ENCODE measurements at places on chromosomes 6 and 20. TPM values are rescaled to one million over a fixed set of nuclear protein-coding genes. Genes with fewer than 3 reads are reported as not detected.

DNA sequence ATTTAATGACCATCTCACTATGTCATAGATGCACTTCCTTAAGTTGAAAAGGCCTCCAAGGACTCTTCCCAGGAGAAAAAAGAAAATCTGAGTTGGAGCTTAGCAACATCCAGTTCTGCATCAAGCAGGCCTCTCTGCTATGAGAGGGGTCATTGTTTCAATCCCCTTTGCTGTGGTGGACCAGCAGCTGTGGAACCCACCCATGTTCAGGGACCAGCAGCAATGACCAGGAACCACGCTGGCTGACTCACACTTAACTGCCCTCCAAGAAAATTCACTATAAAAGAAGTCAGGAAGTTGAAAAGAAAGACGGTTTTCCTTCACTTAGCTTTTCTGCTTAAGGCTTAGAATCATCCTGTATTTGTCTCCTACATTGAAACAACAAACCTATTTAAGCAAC lies 1062.4 kb upstream of the FLRT3 start:
- DNase-seq: no peak

DNA sequence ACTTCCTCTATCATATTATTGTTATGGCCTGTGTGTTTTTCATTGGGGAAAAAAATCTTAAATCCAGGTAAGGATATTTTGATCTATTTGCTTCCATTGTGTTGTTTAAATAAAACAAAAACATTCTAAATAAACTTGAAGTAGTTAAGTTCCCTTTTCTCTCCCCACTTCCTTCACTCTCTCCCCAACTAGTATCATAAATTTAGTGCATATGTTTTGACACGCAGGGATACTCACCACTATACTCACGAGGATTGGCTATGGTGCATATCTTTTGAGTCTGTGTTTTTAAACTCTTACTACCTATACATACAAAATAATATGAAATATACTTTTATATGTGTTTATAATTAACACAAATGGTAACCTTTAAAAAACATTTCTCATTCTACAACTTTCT lies 5.2 kb downstream of the TTLL9 start:
- no peak for DNase-seq

PDYN gene
- polyA plus RNA-seq: not detected

DNA sequence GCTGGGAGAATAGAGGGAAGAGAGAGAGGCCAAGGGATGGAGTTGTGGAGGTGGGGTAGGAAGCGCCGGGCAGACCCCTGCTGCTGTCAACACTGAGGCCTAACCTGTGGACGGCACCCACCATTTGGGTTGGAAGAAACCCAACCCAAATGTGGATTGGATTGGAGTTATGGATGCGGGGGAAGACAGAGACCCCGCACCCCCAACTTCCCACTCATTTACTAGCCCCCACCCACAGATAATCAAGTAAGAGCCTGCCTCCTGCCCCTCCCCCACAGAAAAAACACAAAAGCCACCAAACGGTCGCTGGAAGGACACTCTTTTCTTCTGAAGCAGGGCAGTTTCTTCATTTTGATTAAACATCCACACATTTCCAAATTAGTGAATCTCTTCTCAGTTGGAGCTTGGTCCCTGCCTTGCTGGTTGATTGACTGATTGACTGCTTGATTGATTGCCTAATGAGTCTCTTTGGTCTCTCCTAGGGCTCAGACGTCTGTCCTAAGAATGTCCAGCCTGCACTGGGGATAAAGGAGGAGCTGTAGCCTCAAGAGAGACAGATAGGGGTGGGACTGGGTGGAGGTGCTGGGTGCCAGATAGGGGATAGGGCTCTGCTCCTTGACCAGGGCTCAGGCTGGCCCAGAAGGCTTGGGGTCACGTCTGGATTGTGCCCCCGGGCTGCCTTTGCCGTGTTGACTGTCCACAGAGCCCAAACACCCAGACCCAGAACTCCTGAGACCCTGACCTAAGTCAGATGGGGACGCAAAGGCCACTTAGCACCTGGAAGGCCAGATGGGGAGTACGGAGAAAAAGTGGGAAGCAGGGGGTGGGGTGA lies 74.9 kb upstream of the FOXP4 start:
- no peak for DNase-seq

DNA sequence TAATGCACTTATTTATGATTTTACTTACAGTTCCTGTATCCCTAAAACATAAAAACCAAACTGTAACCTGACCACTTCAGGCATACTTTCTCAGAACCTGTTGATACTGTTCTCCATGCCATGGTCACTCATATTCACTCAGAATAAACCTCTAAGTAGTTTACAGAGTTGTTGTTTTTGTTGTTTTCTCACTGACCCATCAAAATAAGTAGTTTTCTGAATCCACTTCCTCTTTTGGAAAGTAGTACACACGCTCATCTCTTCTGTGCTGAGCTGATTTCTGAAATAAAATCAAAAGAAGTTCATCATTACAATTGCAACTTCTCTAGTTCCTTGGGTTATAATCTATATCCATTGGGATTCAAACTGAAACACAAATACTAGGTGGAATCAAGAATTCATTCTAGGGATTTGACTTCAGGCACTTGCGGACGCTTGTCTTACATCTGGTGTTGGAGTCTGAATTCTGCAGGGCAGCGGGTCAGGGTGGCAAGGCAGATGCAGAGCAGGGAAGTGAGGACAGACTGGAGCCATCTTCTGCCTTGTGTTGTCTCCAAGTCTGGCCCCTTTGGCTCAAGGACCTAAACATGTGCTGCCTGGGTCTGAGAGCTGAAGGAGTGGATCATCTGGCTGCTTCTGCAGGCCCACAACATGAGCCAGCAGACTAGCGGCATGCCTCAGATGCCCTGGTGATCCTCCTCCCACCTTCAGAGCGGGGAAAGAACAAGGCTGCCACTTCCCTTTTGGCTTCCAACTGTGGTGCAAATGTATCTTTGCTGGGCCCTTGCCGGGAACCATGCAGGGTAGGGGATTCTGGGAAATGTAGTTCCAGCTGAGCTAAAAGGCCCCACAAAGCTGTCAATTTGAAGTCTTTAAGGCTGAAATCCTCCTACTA lies 167.9 kb upstream of the MYLIP start:
- no peak for DNase-seq

- no peak for DNase-seq
Measured at GRCh38 chr6:75693534-75693933, 55.5 kb upstream of the MYO6 start.

- DNase-seq: peak; percentile 35
Measured at GRCh38 chr6:34792605-34793500, 970 bp downstream of the BLTP3A start.

GRCh38 chr6:56852260-56853010 lies 102.5 kb upstream of the BEND6 start:
- no peak for DNase-seq

DNA sequence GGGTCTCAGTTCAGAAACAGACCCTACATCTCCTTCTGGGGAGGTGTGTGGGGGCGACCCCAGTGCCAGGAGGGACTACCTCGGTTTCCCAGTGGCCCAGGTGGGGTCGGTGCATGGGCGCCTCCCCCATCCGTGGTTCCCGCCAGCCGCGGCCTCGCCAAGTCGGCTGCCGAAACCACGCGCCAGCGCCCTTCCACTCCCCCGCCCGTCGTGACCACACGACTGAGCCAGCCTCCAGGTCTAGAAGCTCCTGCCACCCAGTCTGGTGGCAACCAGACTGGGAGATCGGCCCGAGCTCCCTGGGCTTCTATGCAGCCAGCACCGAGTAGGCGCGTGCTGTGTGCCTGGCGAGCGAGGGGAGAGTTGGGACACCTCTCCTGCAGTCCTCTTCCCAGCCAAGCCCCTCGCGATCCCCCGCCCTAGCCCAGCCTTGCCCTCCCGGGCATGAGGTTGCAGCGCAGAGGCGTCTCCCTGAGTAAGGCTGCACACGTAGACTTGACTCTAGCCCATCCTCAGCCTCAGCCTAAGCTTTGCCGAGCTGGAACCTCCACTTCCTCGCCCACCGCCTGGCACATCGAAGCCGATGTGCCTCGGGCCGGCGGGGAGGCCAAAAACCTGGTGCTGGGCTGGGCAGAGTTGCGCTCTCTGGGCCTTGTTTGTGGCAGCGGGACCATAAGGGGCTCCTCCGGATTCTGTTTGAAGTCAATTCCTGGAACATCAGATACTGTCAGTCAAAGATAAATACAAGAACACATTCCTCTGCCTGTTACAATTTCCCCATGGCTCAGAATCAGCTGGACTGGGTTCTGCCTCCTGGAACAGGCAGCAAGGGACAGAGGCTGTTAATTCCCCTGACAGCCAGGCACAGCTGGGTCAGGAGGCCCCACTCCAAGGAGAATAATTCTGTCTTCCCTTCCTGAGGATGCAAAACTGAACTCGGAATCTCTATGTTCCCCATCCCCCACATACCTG lies 1.5 kb upstream of the CPNE5 start:
- DNase-seq: no peak

BHLHE23 gene
- not detected for polyA plus RNA-seq

GRCh38 chr6:139330826-139331500 lies 39.2 kb upstream of the TXLNB start:
- DNase-seq: no peak

GRCh38 chr6:120576061-120576460 lies 758.2 kb downstream of the TBC1D32 start:
- DNase-seq: no peak

GRCh38 chr20:1278993-1279392 lies 12.9 kb downstream of the SNPH start:
- no peak for DNase-seq

GRCh38 chr20:31861135-31861384 lies 9.3 kb downstream of the DUSP15 start:
- no peak for DNase-seq

DNA sequence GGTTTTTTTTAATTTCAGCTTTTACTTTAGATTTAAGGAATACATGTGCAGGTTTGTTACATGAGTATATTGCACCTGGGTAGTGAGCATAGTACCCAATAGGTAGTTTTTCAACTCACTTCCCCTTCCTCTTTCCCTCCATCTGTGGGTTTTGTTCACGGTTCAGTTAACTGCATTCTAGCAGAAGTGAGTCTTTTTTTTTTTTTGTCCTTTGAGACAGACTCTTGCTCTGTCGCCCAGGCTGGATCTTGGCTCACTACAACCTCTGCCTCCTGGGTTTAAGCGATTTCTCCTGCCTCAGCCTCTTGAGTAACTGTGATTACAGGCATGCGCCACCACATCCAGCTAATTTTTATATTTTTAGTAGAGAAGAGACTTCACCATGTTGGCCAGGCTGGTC lies 8.7 kb downstream of the UBR2 start:
- no peak for DNase-seq

GRCh38 chr6:57207872-57208271 lies 14.2 kb downstream of the RAB23 start:
- DNase-seq: no peak

DNA sequence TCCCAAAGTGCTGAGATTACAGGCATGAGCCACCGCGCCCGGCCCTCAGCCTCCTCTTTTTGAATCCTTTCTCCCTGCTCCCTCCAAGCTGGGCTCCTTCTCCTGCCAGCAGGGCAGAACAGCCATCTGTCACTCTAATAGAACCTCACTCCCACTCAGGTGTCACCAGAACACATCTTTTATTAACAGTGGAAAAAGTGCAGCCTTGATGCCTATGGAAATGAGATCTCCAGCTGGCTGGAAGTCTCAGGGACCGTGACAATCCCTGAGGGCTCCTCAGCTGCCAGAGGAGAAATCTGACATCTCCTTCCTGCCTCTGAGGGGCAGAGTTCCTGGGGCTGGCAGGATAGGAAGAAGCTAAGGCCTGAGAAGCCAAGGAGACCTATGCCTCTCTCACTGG lies 28.0 kb downstream of the TMC2 start:
- no peak for DNase-seq

ZNF165 gene
- 0.54 TPM for polyA plus RNA-seq

GRCh38 chr20:38435555-38435939 lies 419 bp upstream of the SNHG17 start:
- no peak for DNase-seq

XKR7 gene
- polyA plus RNA-seq: not detected

DNA sequence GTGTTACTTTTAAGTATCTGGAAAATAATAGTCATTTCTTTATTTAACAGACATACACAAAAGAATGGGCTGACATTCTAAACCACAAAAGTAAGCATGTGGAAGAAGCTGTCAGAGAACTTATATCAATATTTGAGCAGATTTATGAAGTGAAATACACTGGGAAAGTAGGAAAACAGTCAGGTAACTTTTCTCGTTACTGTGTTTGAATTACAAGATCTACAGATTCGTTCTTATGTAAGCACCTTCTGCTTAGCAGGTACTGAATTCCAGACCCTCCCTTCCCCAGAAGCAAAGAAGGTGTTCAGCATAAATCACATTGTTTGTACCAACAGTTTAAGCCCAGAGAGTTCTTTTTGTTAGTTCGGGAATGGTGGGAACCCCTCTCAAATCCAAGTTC lies 88.0 kb downstream of the DNAH8 start:
- DNase-seq: no peak

DNA sequence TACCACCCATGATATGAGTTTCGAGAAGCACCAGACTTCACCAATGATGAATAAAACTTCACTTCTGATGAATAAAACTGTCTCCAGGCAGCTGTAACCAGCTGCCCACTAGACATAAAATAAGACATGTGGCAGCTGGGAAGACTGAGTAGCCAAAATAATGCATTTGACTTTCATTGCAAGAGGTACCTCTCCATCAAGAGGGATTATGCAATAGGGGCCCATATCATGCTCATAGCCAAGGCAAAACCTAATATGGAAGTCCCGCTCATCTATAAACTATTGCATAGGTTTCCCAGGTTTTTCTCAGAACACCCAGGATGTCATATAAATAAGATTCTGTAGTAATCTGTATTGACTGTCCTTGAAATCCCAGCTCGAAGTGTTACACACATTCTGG lies 155.5 kb downstream of the SIM1 start:
- DNase-seq: no peak

ZFP57 gene
- polyA plus RNA-seq: not detected

- DNase-seq: no peak
Measured at GRCh38 chr6:41325446-41326066, 9.9 kb upstream of the NCR2 start.

GRCh38 chr20:13089950-13090469 lies 81.2 kb downstream of the SPTLC3 start:
- DNase-seq: no peak

CRISP3 gene
- not detected for polyA plus RNA-seq

GRCh38 chr20:8094850-8095249 lies 37.2 kb upstream of the PLCB1 start:
- DNase-seq: no peak

DNA sequence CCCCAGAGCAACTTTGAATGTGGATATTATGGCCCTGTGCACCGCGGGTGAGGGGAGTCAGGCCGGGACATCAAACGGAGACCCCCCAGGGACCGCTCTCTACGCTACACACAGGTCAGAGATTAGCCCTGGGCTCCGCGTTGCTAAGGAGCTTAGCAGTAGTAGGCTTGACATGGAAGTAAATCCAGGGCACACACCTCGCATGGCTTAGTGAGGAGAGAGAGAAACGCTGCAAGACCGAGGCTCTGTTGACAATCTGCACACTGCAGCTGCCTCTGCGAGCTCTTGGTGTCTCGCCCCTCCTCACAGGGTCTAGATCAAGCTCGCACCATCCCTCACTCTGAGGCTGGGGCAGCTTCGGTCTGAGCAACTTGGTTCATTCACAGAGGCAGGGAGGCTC lies 116.1 kb upstream of the CDH4 start:
- no peak for DNase-seq

SYCP2 gene
- polyA plus RNA-seq: 0.35 TPM

- no peak for DNase-seq
Measured at GRCh38 chr6:108549741-108550140, 11.0 kb upstream of the FOXO3 start.

GRCh38 chr6:30490026-30490876 lies 942 bp downstream of the HLA-E start:
- peak; percentile 78 for DNase-seq

ZC3H12D gene
- polyA plus RNA-seq: 0.07 TPM
